NCI-H1105 (cell line): ENCODE measurements at places on chromosomes 2 and 18.

DNA sequence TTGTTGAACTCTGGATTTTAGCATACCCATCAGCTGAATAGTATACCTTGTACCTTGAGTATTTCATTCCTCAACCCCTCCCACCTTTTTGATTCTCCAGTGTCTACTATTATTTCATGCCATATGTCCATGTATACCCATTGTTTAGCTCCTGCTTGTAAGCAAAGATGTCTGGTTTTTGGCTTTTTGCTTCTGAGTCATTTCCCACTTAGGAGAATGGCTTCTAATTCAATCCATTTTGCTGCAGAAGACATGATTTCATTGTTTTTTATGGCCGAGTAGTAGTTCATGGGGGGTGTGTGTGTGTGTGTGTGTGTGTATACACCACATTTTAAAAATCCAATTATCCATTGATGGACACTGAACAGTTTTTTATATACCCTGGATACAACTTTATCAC lies 24.3 kb upstream of the MOCOS start:
- DNase-seq = no peak

- no peak for DNase-seq
Observed at GRCh38 chr18:39414009-39414700, 1848.6 kb upstream of the CELF4 start.

DNA sequence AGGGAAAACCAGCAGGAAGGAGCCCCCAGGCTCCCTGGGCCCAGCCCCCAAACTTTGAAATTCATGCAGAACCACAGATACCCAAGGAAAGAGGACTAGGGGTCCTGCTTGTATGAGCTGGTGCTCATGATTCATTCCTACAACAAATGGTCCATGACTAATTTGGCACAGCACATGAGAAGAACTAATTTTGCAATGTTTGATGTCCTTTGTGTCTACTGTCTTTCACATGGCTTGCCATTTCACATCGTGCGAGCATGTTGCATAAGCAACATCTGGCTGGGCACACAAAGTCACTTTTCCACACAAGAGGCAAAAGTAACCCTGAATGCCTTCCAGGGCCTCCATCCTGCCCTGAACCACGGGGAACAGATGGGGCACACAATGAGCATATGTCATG lies 149.6 kb upstream of the APCDD1 start:
- no peak for DNase-seq

DNA sequence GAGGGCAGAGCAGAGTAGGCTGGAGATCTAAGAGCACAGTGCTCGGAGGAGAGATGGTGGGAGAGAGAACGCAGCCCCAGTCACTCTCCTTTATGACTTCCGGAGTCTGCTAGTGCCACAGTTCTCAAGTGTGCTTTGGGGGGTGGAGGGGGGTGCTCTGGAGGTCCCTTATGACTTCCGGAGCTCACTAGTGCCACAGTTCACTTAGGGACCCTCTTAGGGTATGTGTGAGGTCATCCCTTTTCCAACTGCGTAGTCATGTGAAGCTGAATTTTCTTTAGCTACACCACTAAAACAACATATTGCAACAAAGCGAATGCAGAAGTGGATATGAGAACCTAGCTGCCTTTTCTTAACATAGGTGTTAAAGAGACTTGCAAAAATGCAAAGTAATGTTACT lies 153.7 kb upstream of the KCTD1 start:
- no peak for DNase-seq

DNA sequence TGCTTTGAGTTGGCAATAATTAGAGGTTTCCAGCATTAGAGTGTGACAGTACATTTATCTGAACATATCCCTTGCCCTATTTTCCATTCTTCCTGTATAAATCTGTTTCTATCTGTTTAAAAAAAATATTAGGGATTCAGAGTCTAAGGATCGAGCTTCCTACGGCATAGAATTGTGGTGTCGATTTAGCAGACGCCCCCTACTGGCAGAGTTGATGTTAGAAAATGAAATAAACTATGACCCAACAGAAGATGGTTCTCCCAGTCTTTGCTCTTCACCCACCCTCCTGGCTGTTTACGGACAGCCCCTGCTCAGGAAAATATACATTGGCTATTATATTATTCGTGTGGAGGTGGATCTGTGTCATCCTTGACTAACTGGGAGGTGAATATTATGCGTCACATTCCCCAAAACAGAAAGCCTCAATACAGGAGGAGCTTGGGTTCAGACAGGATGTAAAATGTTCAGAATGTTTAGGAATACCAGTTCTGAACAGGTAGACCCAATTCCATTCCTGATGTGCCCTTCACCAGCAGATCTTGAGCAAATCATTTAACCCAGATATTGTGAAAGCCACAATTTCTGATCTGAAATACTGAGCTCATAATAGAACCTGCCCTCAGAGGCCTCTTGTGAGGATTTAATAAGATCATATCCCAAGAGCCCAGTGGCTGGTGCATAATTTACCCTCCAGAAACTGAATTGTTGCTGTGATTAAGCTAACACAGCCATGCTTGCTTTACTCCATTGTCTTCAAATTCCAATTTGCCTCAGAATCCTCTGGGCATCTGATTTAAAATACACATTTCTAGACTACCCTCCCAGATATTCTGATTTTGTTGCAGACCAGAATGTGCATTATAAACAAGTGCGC lies 10.8 kb upstream of the ERMN start:
- DNase-seq = no peak

- peak; percentile 17 for DNase-seq
Observed at GRCh38 chr2:239227661-239228371, 173.0 kb downstream of the HDAC4 start.

DNA sequence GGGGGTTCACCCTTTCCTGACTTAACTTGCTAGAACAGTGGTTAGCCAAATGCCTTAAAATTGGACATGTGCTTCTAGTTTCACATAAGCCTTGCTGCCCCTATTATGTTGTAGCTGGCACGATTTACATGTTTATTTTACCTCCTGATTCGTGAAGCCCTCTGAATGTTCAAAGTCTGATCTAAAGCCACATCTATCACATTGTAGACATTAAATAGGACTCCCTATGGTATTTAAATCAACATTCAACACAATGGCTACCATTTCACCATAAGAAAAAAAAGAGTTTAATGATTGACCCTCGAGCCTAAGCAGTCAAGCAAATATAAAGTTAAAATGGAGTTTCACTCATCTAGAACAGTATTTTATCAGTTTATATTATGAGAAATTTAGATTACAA lies 151.5 kb downstream of the GULP1 start:
- no peak for DNase-seq

- no peak for DNase-seq
Observed at GRCh38 chr2:114022360-114023085, 132.6 kb downstream of the ACTR3 start.

GRCh38 chr2:227871375-227871791 lies at the start of gene DAW1:
TSS of gene DAW1 (plus strand) at chr2:227871631. CDS start at chr2:227871690, 59 bp downstream.
- DNase-seq = no peak

GRCh38 chr2:206798000-206798399 lies 32.6 kb downstream of the FASTKD2 start:
- DNase-seq = no peak

GRCh38 chr2:29627279-29627711 lies 294.1 kb downstream of the ALK start:
- no peak for DNase-seq

- no peak for DNase-seq
Observed at GRCh38 chr2:59754011-59754735, 799.3 kb downstream of the BCL11A start.

DNA sequence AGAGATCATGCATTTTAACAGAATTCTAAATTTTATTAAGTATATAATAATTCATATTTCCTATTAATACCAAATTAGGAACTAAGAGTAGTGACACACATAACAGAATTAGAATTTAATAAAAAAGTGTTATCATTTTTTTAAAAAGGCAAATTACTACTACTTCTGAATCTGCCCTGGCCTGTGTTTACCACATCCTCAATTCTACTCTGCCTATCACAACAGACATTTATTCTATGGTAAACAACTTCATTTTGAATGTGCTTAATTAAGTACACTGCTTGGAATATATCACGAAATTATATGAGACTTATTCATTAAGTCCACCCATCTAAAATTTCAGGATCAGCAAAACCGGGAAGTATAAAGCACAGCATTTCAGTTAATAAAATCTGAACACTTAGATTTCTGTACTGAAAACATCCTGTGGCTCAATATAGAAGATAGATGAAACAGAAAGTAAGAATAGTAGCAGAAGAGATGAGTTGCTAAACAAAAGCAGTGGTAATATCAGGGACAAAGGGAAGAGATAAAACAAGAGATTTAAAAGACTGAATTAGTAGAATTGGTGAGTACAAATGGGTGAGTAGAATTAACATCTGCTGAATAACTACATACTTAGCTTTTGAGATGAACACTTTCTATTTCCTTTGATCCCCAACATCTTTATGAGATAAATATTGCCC lies 3.7 kb downstream of the SMC6 start:
- DNase-seq = no peak

DNA sequence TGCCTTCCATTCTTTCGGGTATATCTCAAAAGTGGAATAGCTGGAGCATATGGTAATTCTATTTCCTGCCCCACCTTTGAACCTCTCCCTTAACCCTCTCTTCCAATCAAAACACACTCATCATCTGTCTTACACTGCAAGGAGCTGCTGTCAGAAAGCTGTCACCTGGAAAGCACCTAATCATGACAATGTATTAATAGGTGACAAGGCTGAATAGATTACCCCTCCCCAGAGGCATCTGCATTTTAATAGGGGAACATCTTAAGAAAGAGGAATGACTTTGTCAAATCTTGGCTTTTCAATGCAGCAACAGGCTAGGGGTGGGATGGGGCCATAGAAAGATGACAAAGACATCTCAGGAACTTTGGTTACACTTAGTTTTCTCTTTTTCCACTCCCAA lies 41.3 kb downstream of the CHMP3 start:
- DNase-seq = no peak

GRCh38 chr2:58131191-58132011 lies 84.8 kb downstream of the VRK2 start:
- DNase-seq = no peak

- DNase-seq = no peak
Observed at GRCh38 chr18:12023375-12023774, 42.1 kb downstream of the IMPA2 start.

- DNase-seq = no peak
Observed at GRCh38 chr2:38547791-38548190, 54.9 kb downstream of the HNRNPLL start.

- DNase-seq = no peak
Observed at GRCh38 chr18:58348951-58349350, 279.9 kb downstream of the ALPK2 start.

- no peak for DNase-seq
Observed at GRCh38 chr2:236633775-236634560, 64.3 kb downstream of the ACKR3 start.

GRCh38 chr18:79756143-79756500 lies 41.6 kb upstream of the KCNG2 start:
- DNase-seq = no peak

DNA sequence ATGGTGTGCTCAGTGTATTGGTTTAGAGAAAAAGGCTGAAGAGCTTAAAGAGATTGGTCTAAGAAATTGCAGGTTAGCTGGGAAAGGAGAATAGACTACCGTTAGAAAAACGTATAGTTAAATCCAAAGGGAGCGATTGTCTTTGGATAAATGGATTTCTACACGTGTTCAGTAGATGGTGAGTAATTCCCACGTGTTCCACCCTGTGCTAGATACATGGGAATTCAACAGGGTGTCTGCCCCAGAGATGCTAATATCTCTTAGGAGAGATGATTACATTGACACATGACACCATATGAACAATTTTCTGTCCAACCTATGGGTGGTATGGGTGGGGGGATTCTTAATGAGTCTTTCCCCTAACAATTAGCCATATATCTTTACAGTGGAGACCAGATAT lies 99.8 kb downstream of the TDRD15 start:
- no peak for DNase-seq

DNA sequence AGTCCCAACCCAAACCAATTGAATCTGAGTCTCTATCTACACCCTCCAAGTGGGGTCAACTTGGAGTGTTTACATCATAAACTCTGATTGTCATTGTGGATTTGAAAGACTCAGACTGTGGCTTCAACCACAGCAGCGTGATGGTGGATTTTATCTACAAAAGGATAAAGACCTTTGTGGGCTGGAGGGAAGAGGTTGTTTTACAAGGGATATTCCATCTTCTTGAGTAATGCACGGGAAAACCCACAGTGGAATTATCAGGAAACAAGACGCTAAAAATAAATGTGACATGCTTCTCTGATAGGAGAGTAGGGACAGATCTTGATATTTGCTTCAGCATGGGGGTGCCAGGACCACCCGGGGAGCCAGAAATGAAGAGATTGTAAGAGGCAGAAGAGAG lies 93.5 kb downstream of the LPIN1 start:
- no peak for DNase-seq
